Uterine smooth muscle cell (primary cell): ENCODE measurements at places on chromosomes 7 and 10. TPM values are rescaled to one million over a fixed set of nuclear protein-coding genes. Genes with fewer than 3 reads are reported as not detected.

SORBS1 gene
- total RNA-seq: 0.55 and 0.75 TPM in 2 replicates

CALML3 gene
- total RNA-seq: not detected in 2 replicates

FGL2 gene
- total RNA-seq: under 0.01 and 0.22 TPM in 2 replicates

MUC12 gene
- 0.37 and 0.44 TPM in 2 replicates for total RNA-seq

ZNF722 gene
- total RNA-seq: not detected in 2 replicates

CALN1 gene
- not detected in 2 replicates for total RNA-seq
